ENCODE measurements at places on chromosomes 1 and 21. TPM values are rescaled to one million over a fixed set of nuclear protein-coding genes. Genes with fewer than 3 reads are reported as not detected.
A peak's percentile ranks its signal among the peaks of the same experiment; 100 is the strongest.

CNR2 gene
- 45.6 TPM for total RNA-seq

ITLN1 gene
- not detected for total RNA-seq

GRCh38 chr1:183284086-183284485 is 98.0 kb downstream of the LAMC2 start:
- no peaks in the 10 kb centered on the region for H3K36me3 ChIP-seq
- no peaks in the 10 kb centered on the region for H3K4me1 ChIP-seq
- no peak overlapping the region for H3K27ac ChIP-seq
- DNase-seq: no peak

DNA sequence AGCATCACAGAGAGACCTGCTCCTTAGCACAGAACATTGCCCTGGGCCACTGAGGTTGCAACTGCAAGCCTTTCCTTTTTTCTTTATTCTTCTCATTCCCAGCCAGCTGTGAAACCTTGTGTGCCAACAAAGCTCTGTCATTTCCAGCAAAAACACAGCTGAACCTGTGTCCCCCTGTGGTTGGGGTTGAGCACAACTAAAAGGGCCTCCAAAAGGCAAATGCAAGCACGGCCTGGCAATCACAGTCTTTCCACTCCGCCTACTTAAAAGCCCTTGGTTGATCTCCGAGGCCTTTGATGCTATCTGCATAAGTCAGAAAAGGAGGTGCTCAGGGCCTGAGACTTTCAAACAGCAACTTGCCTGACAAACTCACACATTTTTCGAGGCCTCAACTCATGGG is 32.7 kb downstream of the SUSD4 start:
- H3K4me1 ChIP-seq: no peaks in the 10 kb centered on the region
- no peak for DNase-seq
- no peak overlapping the region for H3K27ac ChIP-seq
- H3K27me3 ChIP-seq: no peaks in the 10 kb centered on the region
- H3K36me3 ChIP-seq: no peaks in the 10 kb centered on the region

GRCh38 chr1:32111040-32111623 is 3.3 kb downstream of the KPNA6 start:
- peak overlapping the region; percentile 23 for H3K4me3 ChIP-seq
- H3K27ac ChIP-seq: peak overlapping the region; percentile 76
- peaks cover 7% of the 10 kb centered on the region for H3K36me3 ChIP-seq
- no peaks in the 10 kb centered on the region for H3K27me3 ChIP-seq
- H3K4me1 ChIP-seq: peaks cover 36% of the 10 kb centered on the region
- DNase-seq: peak; percentile 77

All from B cell (primary cell).